Pulmonary artery endothelial cell (primary cell): ENCODE measurements at places on chromosomes 13 and 19. TPM values are rescaled to one million over a fixed set of nuclear protein-coding genes. Genes with fewer than 3 reads are reported as not detected.

The C5AR2 gene
- total RNA-seq: 0.07 TPM in 1 of 2 replicates, not detected in the other

The NALCN gene
- total RNA-seq: 5.2 and 5.3 TPM in 2 replicates

The ADAMTS10 gene
- total RNA-seq: 2.0 and 2.7 TPM in 2 replicates

The RNF17 gene
- total RNA-seq: not detected in 2 replicates

The DKKL1 gene
- total RNA-seq: 0.14 TPM in 1 of 2 replicates, not detected in the other

GRCh38 chr13:113782472-113782871 lies 23.4 kb downstream of the TMEM255B start:
- no peak for DNase-seq

DNA sequence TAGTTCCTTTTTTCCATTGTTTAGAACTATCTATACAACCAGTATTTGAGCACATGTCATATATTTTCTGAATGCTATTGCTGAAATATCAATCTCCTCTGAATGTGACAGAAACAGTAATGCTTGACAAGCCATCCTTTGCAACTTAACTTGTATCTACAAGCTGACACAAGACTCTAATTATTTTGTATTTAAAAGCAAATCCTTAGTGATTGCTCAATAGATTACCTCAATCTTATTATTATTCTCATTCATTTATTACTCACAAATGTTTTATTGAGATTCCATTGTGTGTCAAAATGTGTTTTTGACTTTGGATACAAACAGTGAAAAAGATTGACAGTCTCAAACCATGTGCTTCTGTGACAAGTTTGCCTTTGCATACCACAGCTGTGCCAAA lies 787.8 kb upstream of the PRR20A start:
- no peak for DNase-seq

- DNase-seq: no peak
Observed at GRCh38 chr19:4052993-4053422, 13.7 kb downstream of the ZBTB7A start.

DNA sequence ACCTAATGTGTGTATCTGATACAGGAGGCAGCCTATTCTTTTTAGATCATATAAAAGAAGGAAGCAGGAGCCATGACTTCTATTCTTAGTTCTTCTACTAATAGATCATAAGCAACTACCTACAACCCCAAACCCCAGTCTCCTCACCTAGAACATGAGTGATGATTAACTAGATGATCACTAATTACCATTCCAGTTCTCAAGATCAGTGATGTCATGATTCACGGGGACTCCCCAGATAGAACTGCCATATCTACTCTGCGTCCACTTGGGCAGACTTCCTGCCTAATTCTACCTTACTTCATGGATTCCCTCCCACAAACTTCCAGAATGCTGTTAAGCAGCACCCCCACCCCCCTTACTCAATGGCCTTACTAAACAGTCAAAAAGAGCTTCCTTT lies 380.1 kb downstream of the FGF14 start:
- no peak for DNase-seq

GRCh38 chr19:34838753-34839431 lies 65.9 kb upstream of the ZNF599 start:
- no peak for DNase-seq

GRCh38 chr19:47779524-47780214 lies 1.2 kb downstream of the SELENOW start:
- no peak for DNase-seq

DNA sequence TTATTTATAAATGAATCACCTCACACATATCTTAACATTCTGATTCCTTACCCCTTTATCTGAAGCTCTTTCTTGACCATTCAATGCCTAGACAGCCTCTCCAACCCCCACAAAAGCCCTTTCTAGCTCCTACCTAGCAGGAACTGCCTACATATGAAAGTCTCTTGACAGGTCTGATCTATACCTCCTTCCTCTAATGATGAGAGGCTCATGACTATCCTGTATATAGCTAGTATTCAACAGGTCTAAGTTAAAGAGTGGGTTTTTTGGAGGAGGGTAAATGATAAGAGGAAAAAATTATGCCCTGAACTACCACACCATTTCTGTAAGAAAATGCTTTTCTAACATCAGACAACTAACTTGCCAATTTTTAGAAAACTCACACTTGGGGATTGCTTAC lies 47.0 kb downstream of the RBM26 start:
- DNase-seq: no peak

The PRR22 gene
- total RNA-seq: 0.33 and 0.63 TPM in 2 replicates

- DNase-seq: no peak
Observed at GRCh38 chr13:33547035-33547434, 261.5 kb upstream of the STARD13 start.

DNA sequence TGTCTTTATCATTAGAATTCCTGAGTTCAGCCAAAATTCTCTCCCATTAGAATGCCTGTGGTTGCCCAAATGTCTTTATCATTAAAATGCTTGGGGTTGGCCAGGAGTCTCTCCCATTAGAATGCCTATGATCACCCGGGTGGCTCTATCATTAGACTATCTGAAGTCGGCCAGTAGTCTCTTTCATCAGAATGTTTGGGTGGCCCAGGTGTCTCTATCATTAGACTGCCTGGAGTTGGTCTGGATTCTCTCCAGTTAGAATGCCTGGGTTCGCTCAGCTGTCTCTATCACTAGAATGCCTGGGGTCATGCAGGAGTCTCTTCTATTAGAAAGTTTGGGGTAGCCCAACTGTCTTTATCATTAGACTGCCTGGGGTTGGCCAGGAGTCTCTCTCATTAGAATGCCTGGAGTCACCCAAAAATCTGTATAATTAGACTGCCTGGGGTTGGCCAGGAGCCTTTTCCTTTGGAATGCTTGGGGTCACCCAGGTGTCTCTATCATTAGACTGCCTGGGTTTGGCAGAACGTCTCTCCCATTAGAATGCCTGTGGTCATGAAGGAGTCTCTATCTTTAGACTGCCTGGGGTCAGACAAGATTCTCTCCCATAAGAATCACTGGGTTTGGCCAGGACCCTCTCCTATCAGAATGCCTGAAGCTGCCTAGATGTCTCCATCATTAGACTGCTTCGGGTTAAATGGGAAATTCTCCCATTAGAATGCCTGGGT lies 1478.3 kb downstream of the UQCRFS1 start:
- DNase-seq: no peak

- DNase-seq: no peak
Observed at GRCh38 chr19:1093330-1093729, 1.8 kb downstream of the POLR2E start.

The ZFP36 gene
- total RNA-seq: 0.59 and 1.1 TPM in 2 replicates

DNA sequence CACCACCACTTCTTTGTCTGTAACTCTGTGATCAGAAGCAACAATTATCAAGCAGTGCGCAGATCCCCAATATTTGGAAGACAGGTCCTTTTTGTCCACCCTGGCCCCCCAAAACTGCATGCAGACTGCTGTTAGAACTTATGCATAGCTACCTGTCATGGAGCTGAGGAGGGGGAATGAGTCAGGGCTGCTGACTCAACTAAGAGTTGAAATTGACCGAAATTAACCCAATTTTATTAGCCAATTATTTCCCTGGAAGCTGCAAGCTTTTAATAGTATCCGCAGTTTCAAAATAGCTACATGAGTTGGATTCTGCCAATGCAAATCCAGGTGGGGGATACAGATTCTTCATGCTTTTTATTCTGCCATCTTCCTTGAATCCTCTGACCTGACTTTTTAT lies 14.0 kb upstream of the ZNF491 start:
- DNase-seq: no peak

GRCh38 chr13:48653472-48653939 lies at the start of gene CYSLTR2:
TSS of gene CYSLTR2 (plus strand) at chr13:48653929. CDS start at chr13:48706818, 52,889 bp downstream.
- DNase-seq: no peak

The TSPAN16 gene
- not detected in 2 replicates for total RNA-seq

DNA sequence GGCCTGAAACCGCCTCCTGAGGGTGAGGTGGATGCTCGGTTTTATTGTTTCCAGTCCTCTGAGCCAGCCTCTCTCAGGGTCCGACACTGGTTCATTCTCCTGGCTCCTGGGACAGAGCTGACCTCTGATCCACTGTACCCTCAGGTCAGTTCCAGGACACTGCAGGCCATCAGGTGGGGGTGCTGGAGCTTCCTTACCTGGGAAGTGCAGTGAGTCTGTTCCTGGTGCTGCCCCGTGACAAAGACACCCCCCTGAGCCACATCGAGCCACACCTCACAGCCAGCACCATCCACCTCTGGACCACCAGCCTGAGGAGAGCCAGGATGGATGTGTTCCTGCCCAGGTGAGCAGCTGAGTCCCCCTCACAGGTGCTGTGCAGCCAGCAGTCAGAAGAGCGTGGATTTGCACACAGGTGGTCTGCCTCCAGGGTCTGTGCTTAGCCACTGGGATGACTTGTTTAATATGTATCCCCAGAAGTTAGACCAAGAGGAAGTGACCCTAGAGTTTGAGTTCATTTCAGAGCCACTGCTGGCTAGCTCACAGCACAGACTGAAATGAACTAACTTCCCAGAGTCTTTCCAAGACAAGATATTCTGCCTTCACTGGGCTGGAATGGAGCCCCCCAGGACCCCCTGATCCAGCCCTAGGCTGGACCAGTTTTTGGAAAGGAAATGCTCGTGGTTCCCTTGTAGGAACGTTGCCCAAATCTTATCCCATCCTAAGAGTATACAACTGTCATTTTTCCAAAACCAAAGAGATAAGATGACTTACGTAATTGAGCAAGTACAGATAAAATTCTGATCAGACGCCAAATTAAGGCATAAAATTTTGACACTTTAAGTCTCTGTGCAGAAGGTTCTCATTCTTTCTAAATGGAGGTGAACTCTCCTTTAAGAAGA lies 8.8 kb downstream of the SERPINE3 start:
- no peak for DNase-seq

The IGFLR1 gene
- total RNA-seq: 1.2 and 1.8 TPM in 2 replicates

DNA sequence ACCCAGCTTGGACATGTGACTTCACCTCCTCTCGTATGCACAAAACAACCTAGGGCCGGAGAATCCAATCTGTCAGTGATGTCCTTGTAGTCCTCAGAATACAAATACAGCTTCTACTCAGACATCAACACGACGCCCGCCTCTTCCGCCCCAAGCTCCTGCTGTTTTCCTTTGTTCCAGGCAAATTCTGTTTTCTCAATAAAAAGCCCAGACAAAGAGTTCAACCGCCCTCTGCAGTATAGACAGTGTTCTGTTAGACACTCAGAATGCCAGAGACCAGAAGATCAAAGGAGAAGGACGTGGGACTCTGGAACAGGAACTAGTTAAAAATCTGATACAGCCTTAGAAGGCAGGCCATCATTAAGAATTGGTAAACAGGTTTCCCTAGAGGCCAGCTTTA lies 42.0 kb upstream of the GGACT start:
- DNase-seq: no peak

DNA sequence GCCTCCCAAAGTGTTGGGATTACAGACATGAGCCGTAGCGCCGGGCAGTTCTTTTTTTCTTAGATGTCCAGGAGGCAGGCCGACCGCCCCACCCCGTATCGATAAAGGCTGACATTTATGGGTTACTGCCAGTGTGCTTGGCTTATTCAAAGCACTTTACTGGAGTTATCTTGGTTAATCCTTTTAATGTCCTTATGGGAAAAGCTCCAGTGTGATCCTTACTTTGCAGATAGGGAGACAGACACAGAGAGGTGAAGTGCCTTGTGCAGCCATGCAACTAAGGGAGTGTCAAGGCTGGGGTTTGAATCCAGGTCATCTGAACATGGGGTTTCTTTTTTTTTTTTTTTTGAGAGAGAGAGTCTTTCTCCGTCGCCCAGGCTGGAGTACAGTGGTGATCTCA lies 19.2 kb downstream of the NCAN start:
- no peak for DNase-seq

DNA sequence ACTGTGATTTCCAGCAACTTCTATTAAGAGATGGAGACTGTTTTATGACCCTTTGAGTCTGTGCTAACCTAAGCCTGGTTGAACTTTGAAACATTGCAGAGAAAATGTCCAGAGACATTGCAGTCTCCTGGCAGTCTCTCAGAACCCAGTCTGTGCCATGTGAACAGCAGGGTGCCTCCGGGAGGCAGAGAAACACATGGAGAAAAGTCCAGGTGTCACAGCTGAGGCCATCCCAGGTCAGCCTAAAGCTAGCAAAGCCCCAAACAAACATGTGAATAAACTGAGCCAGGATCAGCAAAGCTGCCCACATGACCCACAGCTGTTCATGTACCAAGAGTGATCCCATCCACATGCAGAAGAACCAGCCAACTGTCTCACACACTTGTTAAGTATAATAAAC lies 7.8 kb downstream of the CYP4F11 start:
- DNase-seq: no peak

DNA sequence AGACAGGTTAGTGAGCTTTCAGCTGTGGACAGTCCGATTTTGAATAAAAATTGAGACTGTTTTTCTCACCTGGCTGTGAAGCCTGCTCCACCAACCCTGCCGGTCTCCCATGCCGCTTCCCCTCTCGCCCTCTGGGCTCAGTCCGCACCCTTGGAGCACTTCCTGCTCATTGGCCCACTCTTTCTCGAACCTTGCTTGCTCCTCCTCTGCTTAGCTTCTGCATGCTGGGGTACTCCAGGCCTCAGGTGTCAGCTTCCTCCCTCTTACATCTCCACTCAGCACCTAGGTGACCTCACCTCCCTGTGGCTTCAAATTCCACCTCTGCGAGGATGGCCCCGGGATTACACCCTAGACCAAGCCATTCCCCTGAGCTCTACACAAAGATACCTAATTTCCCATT lies 39.6 kb downstream of the C13orf42 start:
- no peak for DNase-seq

The CGB1 gene
- total RNA-seq: not detected in 2 replicates

- DNase-seq: no peak
Observed at GRCh38 chr13:110391273-110391672, 84.2 kb downstream of the COL4A2 start.

GRCh38 chr19:33406521-33407139 lies 33.1 kb downstream of the CEBPG start:
- DNase-seq: no peak

- DNase-seq: no peak
Observed at GRCh38 chr19:34475975-34476594, 5.5 kb upstream of the WTIP start.
